Right lung (tissue), 10 donors: ENCODE measurements at places on chromosomes 11 and 22. TPM values are rescaled to one million over a fixed set of nuclear protein-coding genes. Genes with fewer than 3 reads are reported as not detected.

DNA sequence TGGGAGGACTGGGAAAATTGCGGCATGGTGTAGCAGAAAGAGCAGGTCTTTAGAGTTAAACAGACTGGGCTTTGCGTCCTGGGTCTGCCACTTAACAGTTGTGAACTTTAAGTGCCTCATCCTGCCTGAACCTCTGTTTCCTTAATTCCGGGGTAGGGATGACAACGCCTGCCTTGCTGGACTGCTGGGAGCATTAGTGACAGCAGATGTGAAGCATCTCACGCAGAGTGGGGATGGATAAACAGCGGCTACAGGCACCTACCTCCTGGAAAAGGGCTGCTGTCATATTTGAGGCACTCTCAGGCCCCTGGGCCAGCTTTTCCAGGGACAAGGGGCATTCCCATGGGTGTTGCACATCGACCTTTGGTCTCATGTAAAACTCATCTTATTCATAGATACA, 572.2 kb downstream of the TBC1D22A start:
- no peak for DNase-seq

DNA sequence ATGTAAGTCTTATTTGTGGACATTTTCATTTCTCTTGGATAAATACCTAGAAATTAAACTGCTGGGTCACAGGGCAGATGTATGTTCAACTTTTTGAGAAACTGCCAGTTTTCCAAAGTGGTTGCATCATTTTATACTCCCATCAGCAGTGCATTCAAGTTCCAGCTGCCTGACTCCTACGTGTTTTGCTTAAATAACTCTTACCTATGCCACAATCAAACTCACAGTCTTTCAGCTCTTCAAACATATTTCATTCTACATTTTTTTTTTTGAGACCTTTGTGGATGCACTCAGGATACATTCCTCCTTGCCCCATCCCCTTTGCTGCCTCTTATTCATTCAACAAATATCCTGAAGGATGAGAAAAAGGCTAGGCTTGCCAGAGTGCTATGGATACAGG, 9.2 kb downstream of the TCF20 start:
- no peak for DNase-seq

DNA sequence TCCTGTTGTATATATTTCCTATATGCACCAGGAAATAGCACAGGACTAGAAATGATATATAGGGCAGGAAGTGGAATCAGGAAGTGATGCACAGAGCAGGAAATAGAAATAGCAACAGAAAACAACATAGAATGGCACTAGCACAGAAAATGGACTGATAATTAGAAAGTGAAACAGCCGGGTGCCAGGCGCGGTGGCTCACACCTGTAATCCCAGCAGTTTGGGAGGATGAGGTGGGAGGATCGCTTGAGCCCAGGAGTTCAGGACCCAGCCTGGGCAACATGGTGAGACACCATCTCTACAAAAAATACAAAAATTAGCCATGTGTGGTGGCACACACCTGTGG, 10.0 kb upstream of the RELT start:
- no peak for DNase-seq

The TBC1D10A gene
- 15.7 TPM for polyA plus RNA-seq

The AIFM3 gene
- polyA plus RNA-seq: 0.76 TPM

DNA sequence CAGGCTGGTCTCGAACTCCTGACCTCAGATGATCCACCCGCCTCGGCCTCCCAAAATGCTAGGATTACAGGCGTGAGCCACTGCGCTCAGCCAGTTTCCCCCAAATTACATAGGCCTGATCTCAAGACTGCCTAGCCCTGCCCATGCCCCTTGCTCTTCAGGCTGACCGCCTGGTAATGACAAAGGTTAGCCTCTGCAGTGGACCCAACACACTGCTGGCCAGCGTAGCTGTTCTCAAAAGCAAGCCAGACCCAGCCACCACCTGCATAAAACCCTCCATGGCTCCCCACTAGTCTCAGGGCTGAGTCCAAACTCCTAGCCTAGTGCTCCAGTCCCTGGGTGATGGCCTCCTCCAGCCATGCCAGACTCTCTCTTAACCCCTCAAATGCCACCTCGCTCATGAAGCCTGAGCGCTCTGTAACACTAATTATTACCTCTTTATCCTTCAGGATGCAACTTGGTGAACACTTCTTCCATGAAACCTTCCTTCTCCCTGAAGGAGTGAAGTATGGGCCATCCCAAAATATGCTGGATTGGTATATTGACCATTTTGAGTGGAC, 836 bp upstream of the RSPH14 start:
- no peak for DNase-seq

- no peak for DNase-seq
Measured at GRCh38 chr11:41522899-41523672, 63.6 kb upstream of the LRRC4C start.

DNA sequence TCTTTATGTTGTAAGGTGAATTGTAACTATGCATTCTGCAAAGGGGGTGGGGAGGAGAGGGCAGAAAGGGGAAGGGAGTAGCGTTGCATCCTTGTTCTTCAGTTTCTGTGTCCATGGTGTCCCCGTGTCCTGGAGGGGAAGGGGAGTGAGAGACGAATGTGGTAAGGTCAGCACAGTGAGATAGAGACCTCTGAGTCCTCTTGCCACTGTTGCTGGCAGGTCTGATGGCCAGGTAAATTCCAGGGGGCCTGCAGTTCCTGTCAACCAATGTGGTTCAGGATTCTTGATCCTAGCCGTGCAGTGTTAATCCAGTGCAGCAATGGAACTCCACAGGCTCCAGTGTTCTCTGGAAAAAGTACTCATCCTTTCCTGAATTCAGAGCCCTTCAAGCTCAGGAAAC, 14.6 kb upstream of the ADSL start:
- no peak for DNase-seq

GRCh38 chr22:29205594-29206371, at the start of gene EMID1:
Gene EMID1 (plus strand): TSS chr22:29205896. CDS start chr22:29206039, 143 bp downstream.
- DNase-seq: no peak

The SYT13 gene
- polyA plus RNA-seq: 4.0 TPM

The DNAJB13 gene
- 3.0 TPM for polyA plus RNA-seq

The SPINDOC gene
- 38.6 TPM for polyA plus RNA-seq

- no peak for DNase-seq
Measured at GRCh38 chr22:19517919-19518611, 6.1 kb downstream of the CLDN5 start.

GRCh38 chr11:33731723-33732531, 4.3 kb downstream of the CD59 start:
- no peak for DNase-seq

- no peak for DNase-seq
Measured at GRCh38 chr11:70050243-70050642, 27.9 kb upstream of the ANO1 start.

DNA sequence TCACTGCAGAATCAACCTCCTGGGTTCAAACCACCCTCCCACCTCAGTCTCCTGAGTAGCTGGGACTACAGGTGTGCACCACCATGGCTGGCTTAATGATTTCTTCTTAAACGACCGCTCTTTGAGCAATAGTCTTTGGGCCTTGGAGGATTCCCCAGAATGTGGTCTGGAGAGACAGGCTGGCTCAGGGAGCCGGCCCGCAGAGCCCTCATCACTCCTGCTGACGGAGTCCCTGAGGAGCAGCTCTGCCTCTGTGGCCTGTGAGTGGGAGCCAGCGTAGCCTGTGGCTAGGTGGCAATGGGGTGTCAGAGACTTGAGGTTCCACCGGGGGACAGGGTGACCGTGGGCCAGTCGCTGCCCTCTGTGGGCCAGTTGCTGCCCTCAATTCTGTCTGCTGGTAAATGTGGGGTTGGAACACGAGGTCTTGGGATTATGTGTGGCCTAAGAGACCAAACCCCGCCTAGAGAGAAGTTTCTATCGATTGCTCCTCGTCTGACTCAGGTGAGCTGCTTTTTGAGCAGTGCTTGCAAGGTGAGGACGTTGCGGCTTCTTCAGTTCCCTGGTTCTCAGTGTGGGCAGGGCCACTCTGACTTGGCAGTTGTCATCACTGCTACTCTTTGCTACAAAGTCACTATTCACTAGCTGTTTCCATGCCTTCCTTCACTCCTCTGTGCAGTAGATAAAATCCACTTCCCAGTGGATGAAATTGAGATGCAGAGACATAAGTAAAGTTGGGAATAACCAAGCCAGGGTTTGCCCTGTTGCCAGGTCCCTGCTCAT, 124.8 kb upstream of the NECTIN1 start:
- DNase-seq: no peak

DNA sequence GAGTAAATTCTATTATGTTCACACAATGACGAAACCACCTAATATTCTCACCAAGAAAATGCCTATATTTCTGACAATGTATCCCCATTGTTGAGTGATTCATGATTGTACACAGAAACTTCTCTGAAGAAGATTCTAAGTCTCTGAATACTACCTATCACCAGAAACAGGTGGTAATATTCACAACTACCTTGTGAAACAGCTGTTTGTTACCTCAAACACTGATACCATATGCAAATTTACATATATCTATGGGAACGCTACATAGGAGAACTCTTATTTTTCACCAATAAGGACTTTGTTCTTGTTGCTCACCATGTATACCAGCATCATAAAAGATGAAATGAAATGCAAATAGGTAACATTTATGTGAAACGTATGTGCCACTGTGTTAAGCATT, 59.3 kb downstream of the PDGFD start:
- no peak for DNase-seq

- no peak for DNase-seq
Measured at GRCh38 chr11:120528749-120529148, 17.2 kb downstream of the GRIK4 start.

- DNase-seq: no peak
Measured at GRCh38 chr22:30244066-30244465, 2.5 kb downstream of the LIF start.

The TRIM22 gene
- polyA plus RNA-seq: 23.2 TPM

GRCh38 chr11:19076744-19077589, 16.4 kb upstream of the MRGPRX2 start:
- no peak for DNase-seq

- no peak for DNase-seq
Measured at GRCh38 chr11:113176599-113177360, 137.6 kb upstream of the TTC12 start.

The RFPL3 gene
- polyA plus RNA-seq: not detected

The TMEM179B gene
- polyA plus RNA-seq: 59.3 TPM

- DNase-seq: no peak
Measured at GRCh38 chr11:120698918-120699317, 187.4 kb downstream of the GRIK4 start.

GRCh38 chr11:71383461-71383860, 64.7 kb downstream of the DHCR7 start:
- DNase-seq: no peak

DNA sequence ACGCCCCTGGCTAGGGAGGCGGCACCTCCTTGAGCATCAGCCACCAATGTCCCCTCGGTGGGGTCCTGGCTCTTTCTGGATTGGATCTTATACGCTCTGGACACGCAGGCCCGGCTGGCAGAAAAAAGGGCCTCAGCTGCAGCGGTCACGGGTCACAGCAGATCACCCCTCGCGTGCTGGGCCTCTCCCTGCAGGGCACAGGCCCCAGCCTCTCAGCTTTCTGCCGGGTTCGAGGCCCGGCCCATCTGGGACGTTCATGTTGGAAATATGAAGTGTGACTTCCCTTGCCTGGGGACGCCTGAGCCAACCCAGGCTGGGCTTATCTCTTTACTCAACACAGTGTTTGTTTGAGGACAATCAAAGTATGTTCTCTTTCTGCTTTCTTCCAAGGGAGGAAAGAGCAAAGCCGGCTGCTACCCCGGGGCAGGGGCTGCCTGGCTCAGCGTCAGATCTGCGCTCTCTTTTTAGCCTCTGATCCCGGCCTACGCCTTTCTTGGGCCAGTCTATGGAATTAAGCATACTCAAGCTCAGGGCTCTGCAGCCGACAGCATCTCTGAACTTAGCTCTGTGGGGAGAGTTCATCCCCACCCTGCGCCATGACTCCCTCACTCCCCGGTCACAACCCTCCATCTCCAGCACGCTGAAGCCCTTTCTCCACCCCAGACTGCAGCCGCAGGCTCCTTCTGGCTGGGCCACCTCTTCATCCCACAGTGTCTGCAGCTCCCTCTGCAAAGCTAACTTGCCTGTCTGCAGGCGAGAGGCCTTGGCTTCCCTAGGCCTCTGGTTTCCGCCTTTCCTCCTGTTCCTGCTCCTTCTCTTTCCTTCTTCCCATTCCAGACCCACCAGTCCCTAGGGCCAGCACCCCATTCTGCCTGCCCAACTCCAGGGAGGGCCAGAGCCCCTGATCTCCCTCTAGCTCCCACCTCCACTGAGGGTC, 38.8 kb downstream of the ADAMTS15 start:
- DNase-seq: peak; percentile 91

DNA sequence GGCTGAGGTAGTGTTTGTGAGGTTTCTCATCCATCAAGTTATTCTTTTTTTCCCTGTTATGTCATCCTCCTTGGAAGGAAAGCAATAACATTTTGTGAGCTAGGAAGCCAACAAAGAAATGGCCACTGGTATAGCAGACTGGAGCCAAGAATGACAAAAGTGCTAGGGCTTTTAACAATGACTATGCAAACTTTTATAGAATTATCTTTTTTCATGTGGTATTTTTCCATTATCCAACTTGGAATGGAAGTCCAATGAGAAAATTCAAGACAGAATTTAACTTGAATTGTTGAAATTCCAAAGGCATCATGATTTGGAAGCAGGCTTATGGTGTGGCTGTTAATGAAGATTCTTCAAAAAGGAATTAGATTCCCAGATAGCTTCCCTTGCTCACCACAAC, 216.4 kb upstream of the PDGFD start:
- no peak for DNase-seq

GRCh38 chr22:33126881-33127280, 68.7 kb upstream of the SYN3 start:
- no peak for DNase-seq

The FAM180B gene
- polyA plus RNA-seq: 0.08 TPM

GRCh38 chr11:128299132-128299726, 288.1 kb downstream of the ETS1 start:
- DNase-seq: no peak

The AQP11 gene
- polyA plus RNA-seq: 2.9 TPM

GRCh38 chr11:95937358-95937757, 13.5 kb upstream of the MTMR2 start:
- no peak for DNase-seq

GRCh38 chr11:123505546-123506299, 75.7 kb downstream of the GRAMD1B start:
- DNase-seq: no peak

The CNGA4 gene
- 1.3 TPM for polyA plus RNA-seq

GRCh38 chr22:44316393-44317122, 3.8 kb upstream of the SHISAL1 start:
- DNase-seq: no peak

GRCh38 chr22:38422611-38423511, 32.1 kb downstream of the KCNJ4 start:
- DNase-seq: no peak

DNA sequence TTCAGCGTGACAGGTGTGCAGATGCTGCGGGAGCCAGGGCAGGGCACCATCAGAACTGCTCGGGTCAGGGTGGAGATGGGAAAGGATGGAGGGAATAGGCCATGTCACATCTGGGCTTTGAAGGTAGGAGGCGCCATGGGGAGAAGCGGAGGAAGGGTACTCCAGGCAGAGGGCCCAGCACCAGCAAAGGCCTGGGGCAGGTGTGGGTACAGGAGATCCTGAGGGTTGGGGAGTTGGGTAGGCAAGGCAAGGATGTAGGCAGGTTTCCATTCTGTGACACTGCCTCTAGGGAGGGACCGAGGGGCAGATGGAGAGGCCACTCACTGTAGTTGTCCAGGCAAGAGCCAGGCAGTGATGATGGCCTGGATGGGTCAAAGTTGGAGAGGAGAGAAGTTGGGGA, 8.5 kb downstream of the EMID1 start:
- DNase-seq: no peak

The TBX10 gene
- 0.12 TPM for polyA plus RNA-seq

- no peak for DNase-seq
Measured at GRCh38 chr22:23183061-23183698, 2.9 kb downstream of the BCR start.

- DNase-seq: no peak
Measured at GRCh38 chr22:29632672-29633071, 29.2 kb downstream of the NF2 start.

- DNase-seq: no peak
Measured at GRCh38 chr11:45104006-45104789, 42.2 kb upstream of the PRDM11 start.
